ENCODE measurements at places on chromosomes 5 and 9.

DNA sequence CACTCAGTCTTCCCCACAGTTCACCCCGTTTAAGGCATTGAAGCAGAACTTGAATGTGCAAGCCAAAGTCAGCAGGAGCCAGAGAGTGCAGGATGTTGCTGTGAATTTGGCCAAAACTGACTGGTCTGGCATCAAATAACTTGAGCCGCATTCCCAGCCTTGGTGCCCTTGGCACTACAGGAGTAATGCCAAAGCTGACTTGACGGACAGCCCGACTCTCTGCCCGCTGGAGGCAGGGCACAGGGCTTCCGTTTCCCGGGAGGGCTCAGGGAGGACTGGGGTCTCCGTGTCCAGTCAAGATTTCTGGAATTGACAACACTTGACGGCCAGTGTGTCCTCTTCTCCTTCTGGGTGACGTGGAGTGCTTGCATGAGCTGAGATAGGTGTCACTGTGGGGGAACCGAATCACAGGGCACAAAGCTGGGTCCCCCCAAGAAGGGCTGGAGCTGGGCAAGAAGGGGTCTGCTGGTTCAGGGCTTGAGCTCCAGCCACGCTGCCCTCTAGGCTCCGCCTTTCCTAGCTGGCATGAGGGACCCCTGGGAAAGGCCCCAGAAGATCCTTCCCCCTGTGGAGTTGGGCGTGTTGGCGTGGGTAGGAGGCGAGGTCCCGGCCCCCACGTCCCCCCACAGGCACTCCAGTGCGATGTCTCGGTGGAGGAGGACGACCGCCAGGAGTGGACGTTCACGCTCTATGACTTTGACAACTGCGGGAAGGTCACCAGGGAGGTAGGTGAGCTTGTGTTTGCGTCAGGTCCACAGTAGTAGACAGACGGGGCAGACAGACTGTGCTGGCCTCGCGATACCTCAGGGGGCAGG is 25.2 kb downstream of the NKD2 start:
- DNase-seq = no peak

DNA sequence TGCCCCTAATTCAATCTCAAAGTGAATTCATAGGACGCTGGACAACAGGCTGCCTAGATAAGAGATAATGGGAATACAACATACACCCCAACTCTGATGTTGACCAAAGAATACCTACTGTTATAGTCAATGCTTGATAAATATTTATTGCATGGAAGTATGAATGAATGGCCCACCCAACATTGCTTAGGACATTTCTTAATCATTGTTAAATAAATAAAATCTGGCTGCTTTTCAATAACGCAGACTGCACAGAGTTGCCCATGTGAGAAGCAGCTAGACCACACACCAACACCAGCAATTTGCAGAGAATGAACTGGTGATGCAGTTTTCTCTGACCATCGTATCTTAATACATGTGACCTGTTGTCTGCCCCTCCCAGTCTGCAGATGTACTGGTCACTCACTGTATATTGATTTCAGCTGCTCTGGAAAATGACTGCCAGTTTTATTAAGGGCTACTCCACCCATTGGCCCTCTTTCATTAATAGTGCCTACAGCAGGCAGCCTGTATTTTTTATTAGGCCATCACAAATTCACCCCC is 236.2 kb upstream of the WWC1 start:
- DNase-seq = no peak

GRCh38 chr5:175168882-175169507 is 275.0 kb downstream of the DRD1 start:
- no peak for DNase-seq

DNA sequence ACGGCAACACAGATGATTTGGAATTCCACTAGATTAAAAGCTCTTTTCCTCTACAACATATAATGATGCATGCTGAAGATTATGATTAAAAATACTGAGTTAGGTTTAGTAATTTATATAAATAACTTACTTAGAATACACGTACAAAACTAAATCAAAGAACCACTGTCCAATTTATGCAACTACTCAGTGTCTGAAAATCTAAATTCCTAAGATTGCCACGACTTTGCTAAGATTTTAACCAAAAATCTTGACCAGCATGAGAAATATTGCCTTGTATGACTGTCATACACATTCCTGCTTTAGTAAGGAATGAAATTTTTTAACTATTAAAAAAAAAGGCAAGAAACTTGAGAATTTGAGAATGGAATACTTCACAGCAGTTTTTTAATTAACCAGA is 292.4 kb downstream of the ZNF608 start:
- DNase-seq = no peak

GRCh38 chr9:135328485-135329417 is 150.8 kb upstream of the PPP1R26 start:
- no peak for DNase-seq

GRCh38 chr5:31232273-31232888 is 38.9 kb downstream of the CDH6 start:
- DNase-seq = peak; percentile 48

- DNase-seq = peak; percentile 51
Measured at GRCh38 chr5:157855404-157855994, 3.4 kb downstream of the CLINT1 start.

- no peak for DNase-seq
Measured at GRCh38 chr9:37423508-37423907, 1.0 kb downstream of the GRHPR start.

- no peak for DNase-seq
Measured at GRCh38 chr5:67178085-67178484, 18.5 kb downstream of the CD180 start.

DNA sequence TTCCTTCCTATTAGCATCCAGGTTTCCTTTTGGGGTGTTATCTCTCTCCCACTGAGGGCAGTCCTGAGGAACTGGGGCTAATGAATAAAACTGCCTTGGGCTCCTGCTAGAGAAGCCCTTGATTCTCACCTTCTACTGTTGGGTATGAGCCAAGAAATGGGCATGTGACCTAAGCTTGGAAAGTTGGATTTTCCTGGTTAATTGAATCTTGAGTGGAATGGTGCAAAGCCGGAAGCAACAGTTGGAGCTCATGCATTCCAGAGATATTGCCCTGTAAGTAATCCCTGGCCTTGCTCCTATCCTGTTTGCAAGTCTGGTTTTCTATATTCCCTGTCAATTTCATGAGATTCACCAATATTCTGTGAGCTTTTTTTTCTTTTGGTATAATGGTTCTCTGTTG is 158.5 kb upstream of the ELL2 start:
- no peak for DNase-seq

- no peak for DNase-seq
Measured at GRCh38 chr5:31393126-31393525, 138.8 kb downstream of the DROSHA start.

- DNase-seq = no peak
Measured at GRCh38 chr5:105752801-105753200, 1917.9 kb downstream of the EFNA5 start.
